IMR-90 (cell line): ENCODE measurements at places on chromosomes 11 and 22. TPM values are rescaled to one million over a fixed set of nuclear protein-coding genes. Genes with fewer than 3 reads are reported as not detected.

DNA sequence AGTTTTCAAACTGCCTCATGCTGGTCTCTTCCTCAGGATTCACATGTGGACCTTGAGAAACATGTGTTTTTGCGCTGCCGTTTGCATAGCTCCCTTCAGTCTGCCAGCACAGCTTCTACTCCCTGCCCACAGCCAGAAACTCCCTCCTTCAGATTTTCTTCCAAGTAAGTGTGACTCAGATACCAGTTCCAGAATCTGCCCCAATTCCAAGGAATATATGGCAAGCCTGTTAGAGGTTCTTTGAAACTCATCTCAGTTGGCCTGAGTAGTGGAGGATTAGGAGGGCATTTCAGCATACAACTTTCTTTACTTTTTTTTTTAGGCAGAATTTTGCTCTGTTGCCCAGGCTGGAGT, 67.1 kb downstream of the SNX19 start:
- no peaks in the 10 kb centered on the region for H3K36me3 ChIP-seq
- no peak overlapping the region for H3K4me3 ChIP-seq
- peak; percentile 73 for DNase-seq

DNA sequence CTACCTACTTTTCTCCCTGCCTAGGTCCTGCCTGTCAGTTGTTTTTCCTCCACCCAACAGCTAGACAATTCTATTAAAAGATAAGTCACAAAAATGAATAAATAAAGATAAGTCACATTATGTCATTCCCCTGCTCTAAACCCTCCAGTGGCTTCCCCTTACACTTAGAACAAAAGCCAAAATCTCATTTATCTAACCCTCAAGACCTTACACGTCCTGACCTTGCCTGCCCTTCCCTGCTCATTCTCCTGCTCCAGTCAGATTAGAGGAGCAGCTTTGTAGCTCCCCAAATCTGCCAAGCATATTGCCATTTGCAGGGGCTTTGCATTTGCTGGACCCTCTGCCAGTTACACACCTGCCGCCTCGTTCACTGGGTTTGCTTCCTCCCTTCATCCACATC, 16.7 kb downstream of the KREMEN1 start:
- no peak overlapping the region for H3K27ac ChIP-seq
- H3K27me3 ChIP-seq, result no peaks in the 10 kb centered on the region
- no peak overlapping the region for H3K4me3 ChIP-seq
- DNase-seq, result no peak

DNA sequence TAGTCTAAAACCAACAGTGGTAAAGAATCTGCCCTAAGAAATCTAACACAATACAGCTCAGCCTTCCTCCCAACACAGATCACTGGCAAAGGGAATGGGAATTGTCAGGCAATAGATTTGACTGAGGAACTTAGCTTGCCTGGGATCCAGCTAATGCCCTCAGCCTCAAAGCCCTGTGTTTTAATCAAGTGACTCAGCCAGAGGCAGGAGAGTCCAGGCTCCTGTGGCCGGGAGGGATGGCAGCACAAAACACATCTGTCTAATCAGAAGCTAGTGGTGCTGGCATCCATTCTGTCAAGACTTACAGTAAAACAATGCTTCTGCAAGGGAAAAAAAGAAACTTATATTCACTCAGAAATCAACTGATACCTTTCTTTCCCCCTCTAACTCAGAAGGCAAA, 5.6 kb downstream of the SYTL2 start:
- no peaks in the 10 kb centered on the region for H3K36me3 ChIP-seq
- H3K4me1 ChIP-seq, result peaks cover 7% of the 10 kb centered on the region
- H3K4me3 ChIP-seq, result no peak overlapping the region
- peak; percentile 49 for DNase-seq

DNA sequence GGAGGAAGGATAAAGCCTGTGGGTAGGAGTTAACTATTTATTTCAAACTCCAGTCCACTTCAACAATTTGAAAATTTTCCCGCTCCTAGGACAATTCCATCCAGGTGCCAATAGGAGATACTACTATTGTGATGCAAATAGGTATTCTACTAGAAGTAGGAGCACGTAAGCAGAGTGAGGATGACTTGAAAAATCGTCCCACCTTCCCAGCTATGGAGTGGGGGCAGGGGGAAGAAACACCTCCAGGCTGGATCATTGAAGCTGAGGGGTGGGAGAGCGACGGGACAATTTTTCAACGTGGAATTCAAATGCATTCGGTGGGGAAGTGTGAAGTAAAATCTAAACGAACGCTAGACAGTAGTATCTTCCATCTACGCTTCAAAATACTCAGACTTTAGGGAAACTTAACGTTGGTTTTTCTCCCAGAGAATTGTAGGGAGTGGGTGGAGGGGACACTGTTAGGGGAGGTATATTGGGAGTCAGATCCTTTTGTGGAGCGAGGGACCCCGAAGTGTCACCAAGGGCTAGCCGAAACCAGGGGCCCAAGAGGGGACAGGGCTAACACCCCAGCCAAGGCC, 523 bp upstream of the ARHGAP42 start:
- H3K27ac ChIP-seq, result peak overlapping the region; percentile 23; the same call in 1 of the 2 replicates
- no peaks in the 10 kb centered on the region for H3K36me3 ChIP-seq
- DNase-seq, result no peak
- no peaks in the 10 kb centered on the region for H3K4me1 ChIP-seq

CD44 gene
- 947 and 1,094 TPM in 2 replicates for polyA plus RNA-seq
